NCI-H1930 (cell line): ENCODE measurements at places on chromosomes 11 and 22.

DNA sequence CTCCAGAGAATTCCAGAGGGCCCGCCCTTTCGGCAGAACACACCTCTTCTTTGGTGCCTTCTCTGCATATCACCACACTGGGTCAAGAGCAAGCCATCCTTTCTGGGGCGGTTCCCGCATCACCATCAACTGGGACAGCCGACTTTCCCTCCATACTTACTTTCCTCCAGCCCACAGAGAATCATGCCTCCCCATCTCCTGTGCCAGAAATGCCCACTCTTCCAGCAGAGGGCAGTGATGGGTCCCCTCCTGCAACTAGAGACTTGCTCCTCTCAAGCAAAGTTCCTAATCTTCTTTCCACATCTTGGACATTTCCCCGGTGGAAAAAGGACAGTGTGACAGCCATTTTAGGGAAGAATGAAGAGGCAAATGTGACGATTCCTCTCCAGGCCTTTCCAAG lies 157.7 kb downstream of the C11orf91 start:
- DNase-seq = peak; percentile 12

GRCh38 chr11:112100462-112100861 lies 13.8 kb downstream of the SDHD start:
- DNase-seq = no peak

- no peak for DNase-seq
These were observed 1.3 kb downstream of the HARBI1 start for GRCh38 chr11:46615756-46616155.

GRCh38 chr11:116037861-116038260 lies 533.6 kb upstream of the CADM1 start:
- DNase-seq = no peak

DNA sequence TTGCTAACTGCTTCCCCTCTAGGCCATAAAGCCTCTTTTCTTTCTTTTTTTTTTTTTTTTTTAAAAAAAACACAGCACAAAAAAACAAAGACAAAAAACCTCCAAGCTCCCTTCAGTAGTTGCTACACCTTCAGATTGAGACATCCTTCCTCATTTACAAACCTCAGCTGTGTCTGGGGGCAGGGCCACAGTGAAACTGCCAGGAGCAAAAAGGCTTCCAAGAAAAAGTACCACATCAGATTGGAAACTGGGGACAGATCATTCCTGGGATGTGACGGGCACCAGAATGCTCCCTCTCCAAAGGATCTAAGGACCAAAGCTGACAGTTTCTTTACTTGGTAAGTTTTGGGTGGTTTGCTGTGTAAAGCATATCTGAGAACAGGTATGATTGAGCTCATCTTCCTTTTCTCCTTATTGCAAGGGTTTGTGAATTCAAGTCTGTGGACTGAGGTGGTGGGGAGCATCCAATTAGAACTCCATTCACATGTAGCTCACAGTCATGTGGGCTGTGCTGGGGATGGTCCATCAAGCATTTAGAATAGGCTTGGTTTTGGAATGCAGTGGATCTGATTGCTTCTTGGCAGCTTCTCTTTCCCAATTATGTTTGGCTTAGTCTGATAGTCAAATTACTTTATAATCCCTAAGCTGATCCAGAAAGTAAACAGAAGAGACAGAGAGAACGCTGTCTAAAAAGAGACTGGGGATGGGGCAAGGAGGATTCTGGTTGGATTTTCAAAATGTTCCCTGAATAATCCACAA lies 705 bp downstream of the BBOX1 start:
- DNase-seq = no peak

- no peak for DNase-seq
These were observed 20.8 kb upstream of the PEX26 start for GRCh38 chr22:18056807-18057474.

GRCh38 chr11:1867381-1867780 lies 14.5 kb downstream of the LSP1 start:
- DNase-seq = no peak

- no peak for DNase-seq
These were observed 921 bp upstream of the BCL2L13 start for GRCh38 chr22:17637490-17638181.

GRCh38 chr11:129905402-129905801 lies 10.0 kb upstream of the NFRKB start:
- no peak for DNase-seq

GRCh38 chr11:111743700-111744099 lies 22.5 kb downstream of the PPP2R1B start:
- no peak for DNase-seq

GRCh38 chr22:44325718-44326490 lies 13.2 kb upstream of the SHISAL1 start:
- DNase-seq = no peak

DNA sequence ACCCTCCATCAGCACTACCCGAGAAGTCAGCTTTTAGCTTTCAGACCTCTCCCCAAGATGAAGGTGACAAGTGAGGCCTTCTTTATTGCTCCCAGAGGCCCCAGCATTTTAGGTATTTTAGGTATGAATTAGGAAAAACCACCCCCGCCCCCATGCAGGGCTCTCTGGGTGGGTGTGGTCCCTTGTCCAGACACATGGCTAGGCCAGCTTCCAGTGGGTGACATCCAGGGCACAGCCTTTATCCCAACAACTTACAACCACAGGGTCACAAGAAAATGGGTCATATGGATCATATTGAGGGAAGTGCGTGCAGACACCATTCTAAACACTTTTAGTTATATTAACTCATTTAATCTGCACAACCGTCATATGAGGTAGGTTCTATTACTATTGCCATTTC lies 42.1 kb downstream of the RIBC2 start:
- DNase-seq = no peak

GRCh38 chr22:29478326-29479276 lies 1.4 kb upstream of the NEFH start:
- DNase-seq = no peak

DNA sequence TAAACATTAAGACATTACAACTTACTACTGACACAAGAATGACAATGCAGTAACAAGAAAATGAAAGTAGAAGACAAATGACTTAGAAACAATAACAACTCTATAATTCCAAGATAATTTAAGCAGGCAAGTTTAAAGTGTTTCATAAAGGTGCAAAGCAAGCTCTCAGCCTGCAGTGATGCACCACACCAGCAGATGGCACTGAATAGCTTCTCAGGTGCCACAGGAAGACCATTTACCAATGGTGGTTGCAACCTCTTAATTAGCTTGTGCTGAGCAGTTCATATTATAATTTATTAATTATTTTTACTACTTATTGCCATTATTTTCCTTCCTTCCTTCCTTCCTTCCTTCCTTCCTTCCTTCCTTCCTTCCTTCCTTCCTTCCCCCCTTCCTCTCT lies 60.6 kb downstream of the NXPE2 start:
- DNase-seq = peak; percentile 15

DNA sequence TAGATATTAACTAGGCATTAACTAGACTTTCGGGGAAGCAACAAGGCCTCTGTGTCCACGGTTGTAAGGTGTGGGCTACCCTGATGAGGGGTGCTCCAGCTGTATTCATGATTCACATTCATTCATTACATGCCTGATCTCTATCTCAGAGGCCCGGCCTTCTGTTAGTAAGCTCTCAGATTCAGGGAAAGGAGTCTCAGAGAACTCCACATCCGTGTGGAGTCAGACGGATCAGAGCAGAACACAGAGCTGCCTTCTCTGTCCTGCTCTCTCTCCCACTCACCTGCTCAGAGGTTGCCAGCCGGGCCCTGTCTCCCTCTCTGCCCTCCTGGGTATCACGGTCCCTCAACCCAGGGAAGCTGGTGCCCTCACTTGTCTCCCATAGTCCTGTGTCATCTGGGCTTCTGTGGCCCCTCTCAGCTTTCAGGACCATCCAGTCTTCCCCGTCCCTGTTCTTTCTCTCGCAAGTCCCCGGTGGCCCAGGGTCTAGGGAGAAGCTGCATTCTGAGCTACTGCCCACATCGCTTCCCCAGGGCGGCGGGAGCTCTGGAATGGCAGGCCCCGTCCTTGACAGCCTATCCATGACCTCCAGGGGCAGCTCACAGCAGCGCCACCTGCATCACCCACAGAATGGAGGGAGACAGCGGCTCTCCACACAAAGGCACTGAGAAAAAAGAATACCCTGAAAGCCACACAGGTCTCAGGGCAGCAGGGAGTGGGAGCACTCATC lies 4.3 kb downstream of the TP53AIP1 start:
- DNase-seq = no peak

- DNase-seq = no peak
These were observed 10.1 kb upstream of the OR4A15 start for GRCh38 chr11:55357560-55358184.

- no peak for DNase-seq
These were observed 56.8 kb downstream of the CD6 start for GRCh38 chr11:61028135-61028729.

- DNase-seq = no peak
These were observed 35.9 kb downstream of the RPL3 start for GRCh38 chr22:39283322-39284141.

DNA sequence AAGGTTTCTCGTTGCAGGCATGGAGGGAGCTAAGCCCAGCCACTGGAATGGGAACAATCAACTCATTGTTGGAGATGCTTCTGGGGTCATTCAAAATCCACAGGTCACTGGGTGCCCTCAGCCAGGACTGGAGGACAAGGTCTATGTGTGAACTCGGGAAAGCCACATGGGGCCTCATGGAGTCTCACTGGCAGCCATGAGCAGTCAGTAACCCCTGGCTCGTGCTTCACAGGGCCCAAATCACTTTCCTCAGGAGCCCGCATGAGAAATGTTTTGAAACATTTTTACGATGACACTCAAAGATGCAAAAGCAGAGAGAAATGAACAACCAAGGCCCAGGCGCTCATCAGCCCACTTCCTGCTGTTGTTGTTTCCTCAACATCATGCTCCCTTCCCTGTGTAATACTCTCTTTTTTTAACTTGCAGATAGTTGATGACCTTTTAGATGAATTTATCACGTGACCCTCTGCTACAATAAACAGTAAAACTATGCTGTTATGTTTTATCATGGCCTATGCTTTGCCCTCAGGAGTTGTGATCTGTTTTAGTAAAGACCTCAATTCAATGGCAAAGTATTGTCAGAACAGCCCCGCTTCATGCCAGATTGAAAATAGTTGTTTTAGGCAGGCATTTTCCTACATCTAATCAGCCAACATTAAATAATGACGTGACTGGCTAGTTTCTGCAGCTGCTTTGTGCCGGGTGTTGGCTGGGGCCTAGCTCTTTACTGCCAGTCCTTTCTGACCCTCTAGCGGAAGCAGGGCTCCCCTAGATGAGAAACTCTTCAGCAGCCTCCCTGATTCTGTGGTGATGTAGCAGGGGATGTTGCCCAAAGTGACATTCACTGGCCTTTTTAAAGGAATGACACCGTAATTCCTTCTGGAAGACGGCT lies 39.7 kb downstream of the ADAMTS15 start:
- DNase-seq = no peak

DNA sequence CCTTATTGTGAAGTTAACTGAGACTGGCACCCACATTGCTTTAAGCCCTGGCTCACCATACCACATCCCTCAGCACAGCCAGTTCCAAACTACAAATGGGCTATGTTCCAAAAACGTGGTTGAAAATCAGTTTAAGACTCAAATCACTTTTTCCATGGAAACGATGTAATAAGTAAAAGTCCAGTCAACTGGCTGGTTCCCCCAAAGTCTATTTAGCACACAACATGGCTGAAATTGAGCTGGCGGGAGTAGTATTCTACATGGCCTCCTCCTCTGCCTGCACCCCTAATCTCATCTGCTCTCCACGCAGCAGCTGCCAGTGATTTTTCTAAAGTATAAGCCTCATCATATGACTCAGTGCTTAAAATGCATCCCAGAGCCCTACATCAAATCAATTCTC lies 40.9 kb upstream of the BIRC3 start:
- no peak for DNase-seq

- no peak for DNase-seq
These were observed 44.2 kb upstream of the LINC01488 start for GRCh38 chr11:69437001-69437875.

- no peak for DNase-seq
These were observed 19.6 kb upstream of the TXNRD2 start for GRCh38 chr22:19961201-19961580.

DNA sequence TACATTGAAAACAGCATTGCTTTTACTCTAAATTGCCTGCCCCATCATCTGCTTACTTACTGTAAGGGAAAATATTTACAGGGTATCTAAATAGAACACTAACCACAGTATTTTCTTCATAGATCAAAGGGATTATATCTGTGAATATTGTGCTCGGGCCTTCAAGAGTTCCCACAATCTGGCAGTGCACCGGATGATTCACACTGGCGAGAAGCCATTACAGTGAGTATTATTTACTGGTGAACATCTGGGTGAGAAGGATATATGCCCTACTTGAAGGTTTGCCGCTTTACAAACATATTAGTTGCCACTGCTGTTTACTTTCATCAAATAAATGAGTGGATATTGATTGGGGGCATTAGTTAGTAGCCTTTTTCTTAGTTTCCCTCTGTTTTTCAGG lies 5.9 kb upstream of the CNTF start:
- no peak for DNase-seq

DNA sequence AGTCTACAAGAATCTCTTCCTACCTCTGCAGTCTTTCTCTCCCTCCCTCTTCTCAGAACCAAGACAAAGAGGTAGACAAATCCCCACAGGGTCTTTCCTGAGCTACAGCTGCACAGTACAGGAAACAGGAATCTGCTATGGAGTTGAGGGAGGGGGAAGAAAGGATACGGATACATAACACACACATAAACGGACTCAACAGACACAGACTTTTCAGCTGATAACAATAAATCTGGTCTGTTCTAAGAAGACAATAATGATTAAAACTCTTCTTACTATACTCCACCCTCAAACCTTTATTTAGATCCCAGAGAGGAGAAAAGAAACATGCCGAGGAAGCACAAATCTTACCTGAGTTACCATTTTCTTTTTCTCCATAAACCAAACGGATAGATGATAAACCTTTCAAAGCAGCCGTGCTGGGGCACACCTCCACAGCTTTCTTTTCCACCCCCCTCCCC lies 122.2 kb downstream of the APOL5 start:
- DNase-seq = no peak

GRCh38 chr11:5307256-5308019 lies 5.7 kb upstream of the OR51B4 start:
- no peak for DNase-seq

DNA sequence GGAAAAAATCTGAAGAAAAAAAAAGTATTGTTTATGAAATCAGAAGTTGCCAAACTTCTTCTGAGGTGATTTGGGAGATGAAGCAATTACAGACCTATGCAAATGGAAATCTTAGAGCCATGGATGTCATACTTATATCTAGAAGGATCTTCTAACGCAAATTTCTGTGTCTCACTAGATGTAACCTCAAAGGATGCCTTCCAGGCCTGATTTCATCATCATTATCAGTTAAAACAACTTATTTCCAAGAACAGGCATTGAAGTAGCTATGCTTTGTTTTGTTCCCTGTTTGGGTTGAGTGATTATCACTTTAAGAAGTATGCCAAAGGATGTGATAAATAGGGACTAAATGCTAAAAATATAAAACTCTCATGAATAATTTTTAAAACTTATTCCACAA lies 43.9 kb upstream of the ANGPTL5 start:
- DNase-seq = no peak
